ENCODE measurements at places on chromosomes 16 and 17.

GRCh38 chr16:50183316-50183715, 30.2 kb downstream of the TENT4B start:
- no peak for DNase-seq

GRCh38 chr16:60166-60565, 6.5 kb downstream of the SNRNP25 start:
- no peak for DNase-seq

DNA sequence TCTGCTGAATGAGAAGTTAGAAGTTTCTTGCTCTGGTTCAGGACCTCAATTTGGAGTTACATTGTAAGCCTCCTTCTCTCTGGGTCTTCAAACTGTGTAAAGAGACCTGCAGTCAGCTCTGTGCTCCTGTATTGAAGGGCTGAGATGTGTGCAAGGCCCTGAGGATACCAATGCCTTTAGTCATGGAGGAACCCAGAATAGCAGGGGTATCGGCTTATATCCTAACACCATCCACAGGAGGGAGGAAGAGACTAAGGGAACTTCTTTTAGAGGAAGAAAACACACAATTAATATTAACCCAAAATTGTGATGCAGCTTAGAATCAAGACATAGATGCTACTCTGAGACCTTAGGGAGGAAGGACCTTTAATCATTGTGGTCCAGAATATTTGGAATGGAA, 36.5 kb downstream of the GLP2R start:
- DNase-seq = peak; percentile 9

DNA sequence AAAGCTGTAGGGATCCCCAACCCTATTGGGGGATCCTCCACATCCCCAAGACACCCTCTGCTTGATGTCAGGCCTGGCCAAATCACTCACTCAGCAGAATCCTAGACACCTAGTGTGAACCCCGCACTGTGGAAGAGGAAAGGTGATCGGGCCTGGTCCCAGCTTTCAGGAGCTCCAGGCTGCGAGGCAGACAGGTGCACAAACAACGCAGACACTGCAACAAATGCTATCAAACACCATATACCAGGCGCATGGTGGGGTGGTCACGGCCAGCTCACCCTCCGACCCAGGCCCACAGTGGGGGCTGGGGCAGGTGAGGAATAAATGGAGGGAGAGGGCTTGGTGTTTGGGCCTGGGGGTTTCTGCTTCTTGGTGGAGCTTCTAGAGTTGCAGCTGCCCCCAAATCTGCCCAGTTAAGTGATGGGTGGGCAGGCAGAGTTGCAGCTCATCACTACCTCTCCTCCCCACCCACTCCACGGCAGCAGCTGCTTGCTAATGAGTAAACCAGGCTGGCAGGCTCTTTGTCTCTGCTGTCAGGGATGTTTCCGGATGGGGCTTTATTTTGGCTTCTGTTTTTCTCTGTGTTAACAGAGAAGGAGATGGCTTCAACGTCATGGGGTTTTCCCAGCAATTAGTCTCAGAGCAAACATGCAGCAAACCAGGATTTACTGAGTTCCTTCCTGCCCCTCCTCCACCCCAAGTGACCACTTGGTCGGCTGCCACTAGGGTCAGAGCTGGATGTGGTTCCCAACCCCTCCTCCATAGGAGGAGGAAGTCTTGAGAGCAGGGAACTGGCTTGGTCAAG, 46.6 kb downstream of the PECAM1 start:
- peak; percentile 61 for DNase-seq
